Activated CD4-positive, alpha-beta memory T cell treated with anti-CD3 and anti-CD28 coated beads for 36 hours (primary cell): ENCODE measurements at places on chromosomes 12 and 14. TPM values are rescaled to one million over a fixed set of nuclear protein-coding genes. Genes with fewer than 3 reads are reported as not detected.

GRCh38 chr12:12641650-12642049 is 30.0 kb downstream of the CREBL2 start:
- no peak overlapping the region for H3K27ac ChIP-seq
- H3K4me1 ChIP-seq, result peaks cover 22% of the 10 kb centered on the region
- no peak for DNase-seq
- peaks cover 58% of the 10 kb centered on the region for H3K36me3 ChIP-seq
- H3K27me3 ChIP-seq, result no peaks in the 10 kb centered on the region

DNA sequence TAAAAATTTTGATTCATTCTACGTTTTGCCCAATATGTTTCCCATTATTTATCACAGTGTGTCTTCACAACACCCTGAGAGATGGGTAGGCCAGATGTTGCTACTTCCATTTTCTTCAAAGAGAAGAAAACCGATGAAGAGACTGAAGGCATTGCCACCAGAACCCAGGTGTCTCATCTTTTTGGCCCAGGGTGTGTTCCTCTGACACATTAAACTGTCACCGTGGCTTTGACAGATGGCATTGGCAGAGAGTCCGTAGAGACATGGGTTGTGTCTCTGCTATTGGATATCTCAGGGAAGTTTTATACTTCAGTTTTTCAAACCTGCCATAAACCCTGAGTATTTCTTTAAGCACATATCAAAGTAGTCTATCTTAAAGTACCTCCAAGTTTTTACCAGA is 11.3 kb upstream of the NUDT4 start:
- peaks cover 8% of the 10 kb centered on the region for H3K4me1 ChIP-seq
- no peaks in the 10 kb centered on the region for H3K27me3 ChIP-seq
- H3K27ac ChIP-seq, result no peak overlapping the region
- no peak overlapping the region for H3K4me3 ChIP-seq
- DNase-seq, result no peak

DNA sequence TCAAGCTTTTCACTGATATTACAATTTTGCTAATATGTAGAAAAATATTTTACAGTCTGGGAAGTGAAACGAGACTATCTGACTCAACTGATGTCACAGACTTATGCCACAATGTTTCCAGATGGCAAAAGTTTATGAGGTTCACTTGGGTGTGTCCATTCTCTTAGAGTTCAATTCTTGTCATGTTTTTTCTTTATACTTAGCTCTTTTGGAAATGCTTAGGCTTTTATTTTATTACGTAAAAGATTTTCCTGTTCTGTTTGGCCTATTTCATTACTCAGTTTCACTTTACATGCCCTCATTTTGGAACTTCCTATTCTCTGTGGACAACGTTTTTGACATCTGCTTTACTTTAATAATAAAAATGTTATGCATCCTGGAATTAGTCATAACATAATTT is 2.1 kb upstream of the PDZRN4 start:
- DNase-seq, result no peak
- peaks cover 1% of the 10 kb centered on the region for H3K36me3 ChIP-seq
- peaks cover 32% of the 10 kb centered on the region for H3K27me3 ChIP-seq
- H3K4me3 ChIP-seq, result no peak overlapping the region

DNA sequence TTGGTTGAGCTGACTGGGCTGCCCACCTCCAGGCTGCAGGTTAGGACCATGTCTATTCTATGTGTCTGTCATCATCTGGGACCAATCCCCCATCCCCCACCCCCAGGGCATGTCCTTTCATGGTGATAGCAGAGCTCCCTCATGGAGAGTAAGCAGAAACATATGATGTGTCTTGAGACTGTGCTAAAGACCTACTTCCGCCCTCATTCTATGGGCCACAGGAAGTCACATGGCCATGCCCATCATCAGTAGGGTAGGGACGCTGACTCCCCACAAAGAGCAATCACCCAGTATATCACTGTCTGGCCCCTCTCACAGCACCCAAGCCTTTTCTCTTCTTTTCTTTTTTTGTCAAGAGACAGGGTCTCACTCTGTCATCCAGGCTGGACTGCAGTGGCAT is 99.7 kb downstream of the CMKLR1 start:
- H3K4me3 ChIP-seq, result no peak overlapping the region
- H3K27me3 ChIP-seq, result peaks cover 14% of the 10 kb centered on the region
- H3K27ac ChIP-seq, result no peak overlapping the region
- H3K36me3 ChIP-seq, result no peaks in the 10 kb centered on the region
- H3K4me1 ChIP-seq, result no peaks in the 10 kb centered on the region
- no peak for DNase-seq

DNA sequence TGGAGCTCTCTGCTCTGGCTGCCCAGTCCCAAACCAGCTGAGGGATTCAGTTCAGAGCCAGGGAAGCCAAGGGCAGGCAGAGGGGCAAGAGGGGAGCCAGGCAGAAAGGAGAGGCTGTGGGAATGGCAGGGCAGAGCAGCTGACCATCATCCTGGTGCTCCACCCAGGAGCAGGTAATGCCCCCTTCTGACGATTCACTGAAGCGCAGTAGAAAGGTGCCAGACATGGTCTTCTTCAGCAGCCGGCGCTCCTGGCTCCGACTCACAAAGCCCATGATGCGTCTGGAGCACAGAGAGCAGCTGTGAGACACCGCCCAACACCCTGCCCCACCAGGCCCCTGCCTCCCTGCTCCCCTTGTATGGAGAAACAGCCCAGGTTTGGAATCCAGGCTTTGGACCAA is 8.0 kb downstream of the IL23A start:
- no peak overlapping the region for H3K27ac ChIP-seq
- no peaks in the 10 kb centered on the region for H3K27me3 ChIP-seq
- no peaks in the 10 kb centered on the region for H3K4me1 ChIP-seq
- DNase-seq, result peak; percentile 46
- H3K4me3 ChIP-seq, result no peak overlapping the region

- H3K27ac ChIP-seq, result no peak overlapping the region
- peaks cover 6% of the 10 kb centered on the region for H3K27me3 ChIP-seq
- H3K36me3 ChIP-seq, result no peaks in the 10 kb centered on the region
- H3K4me1 ChIP-seq, result no peaks in the 10 kb centered on the region
- H3K4me3 ChIP-seq, result no peak overlapping the region
These were observed 45.6 kb downstream of the MSRB3 start for GRCh38 chr12:65324056-65324455.

DNA sequence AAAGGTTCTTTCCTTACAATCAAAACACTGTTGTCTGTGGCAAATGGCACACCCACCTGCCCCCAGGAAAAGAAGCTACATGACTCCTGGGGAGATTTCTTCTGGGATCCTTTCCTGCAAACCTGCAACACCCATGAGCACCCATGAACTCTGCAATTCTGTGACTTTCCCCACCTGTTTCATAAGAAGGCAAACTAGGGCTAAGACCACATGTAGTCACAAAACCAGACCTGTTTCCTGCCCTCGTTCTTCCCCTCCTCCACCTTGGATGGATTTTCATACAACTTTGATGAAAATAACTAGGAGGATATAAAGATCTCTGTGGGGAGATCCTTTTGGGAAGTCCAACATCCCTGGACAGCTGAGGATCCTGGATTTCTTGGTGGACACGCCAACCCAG is 1084.7 kb downstream of the BCL11B start:
- no peaks in the 10 kb centered on the region for H3K27me3 ChIP-seq
- peak overlapping the region; percentile 35 for H3K4me3 ChIP-seq
- DNase-seq, result peak; percentile 44
- H3K27ac ChIP-seq, result peak overlapping the region; percentile 100
- H3K36me3 ChIP-seq, result peaks cover 4% of the 10 kb centered on the region

DNA sequence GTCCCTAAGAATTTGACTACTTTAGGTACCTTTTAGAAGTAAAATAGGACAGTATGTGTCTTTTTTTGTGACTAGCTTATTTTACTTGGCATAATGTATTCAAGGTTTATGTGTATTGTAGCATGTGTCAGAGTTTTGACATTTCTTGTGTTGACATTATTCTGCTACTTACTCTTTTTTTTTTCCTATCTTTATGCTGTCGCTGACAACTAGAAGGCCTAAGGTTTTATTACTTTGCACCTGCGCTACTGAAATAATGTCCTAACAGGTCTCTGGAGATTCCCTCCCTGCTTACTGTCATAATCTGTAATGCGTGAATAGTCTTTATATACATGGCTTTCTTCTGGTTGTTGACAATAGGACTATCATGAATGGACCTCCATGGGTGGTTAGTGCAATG is 43.0 kb downstream of the PDE3A start:
- H3K4me1 ChIP-seq, result no peaks in the 10 kb centered on the region
- H3K27me3 ChIP-seq, result peaks cover 3% of the 10 kb centered on the region
- no peak for DNase-seq
- no peak overlapping the region for H3K4me3 ChIP-seq
- no peaks in the 10 kb centered on the region for H3K36me3 ChIP-seq
- H3K27ac ChIP-seq, result no peak overlapping the region

- H3K27ac ChIP-seq, result no peak overlapping the region
- no peak for DNase-seq
- no peak overlapping the region for H3K4me3 ChIP-seq
- no peaks in the 10 kb centered on the region for H3K36me3 ChIP-seq
These were observed 7.4 kb downstream of the FOXN4 start for GRCh38 chr12:109301643-109302168.

DNA sequence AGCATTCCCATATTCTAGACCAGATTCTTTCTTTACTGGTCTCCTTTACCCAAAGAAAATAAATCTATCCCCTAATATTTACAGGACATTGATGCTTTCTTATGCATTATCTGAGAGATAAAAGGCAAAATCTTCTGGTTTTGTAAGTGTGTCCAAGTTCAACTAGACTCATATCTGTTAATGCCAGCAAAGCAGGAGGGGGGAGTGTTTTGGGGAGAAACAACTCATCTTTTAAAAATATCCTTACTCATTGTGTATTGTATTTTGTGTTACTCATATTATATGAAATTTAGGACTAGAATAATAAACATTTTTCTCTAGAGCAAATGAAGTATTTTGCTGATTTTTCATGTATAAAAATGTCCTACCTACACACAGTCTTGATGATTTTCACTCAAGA is 54.8 kb downstream of the SAMD4A start:
- H3K27me3 ChIP-seq, result no peaks in the 10 kb centered on the region
- H3K27ac ChIP-seq, result no peak overlapping the region
- peaks cover 33% of the 10 kb centered on the region for H3K4me1 ChIP-seq
- H3K4me3 ChIP-seq, result no peak overlapping the region

GRCh38 chr12:106766393-106766826 is 8.1 kb upstream of the RIC8B start:
- no peak overlapping the region for H3K4me3 ChIP-seq
- no peaks in the 10 kb centered on the region for H3K27me3 ChIP-seq
- no peaks in the 10 kb centered on the region for H3K36me3 ChIP-seq
- DNase-seq, result no peak
- peak overlapping the region; percentile 33 for H3K27ac ChIP-seq

DNA sequence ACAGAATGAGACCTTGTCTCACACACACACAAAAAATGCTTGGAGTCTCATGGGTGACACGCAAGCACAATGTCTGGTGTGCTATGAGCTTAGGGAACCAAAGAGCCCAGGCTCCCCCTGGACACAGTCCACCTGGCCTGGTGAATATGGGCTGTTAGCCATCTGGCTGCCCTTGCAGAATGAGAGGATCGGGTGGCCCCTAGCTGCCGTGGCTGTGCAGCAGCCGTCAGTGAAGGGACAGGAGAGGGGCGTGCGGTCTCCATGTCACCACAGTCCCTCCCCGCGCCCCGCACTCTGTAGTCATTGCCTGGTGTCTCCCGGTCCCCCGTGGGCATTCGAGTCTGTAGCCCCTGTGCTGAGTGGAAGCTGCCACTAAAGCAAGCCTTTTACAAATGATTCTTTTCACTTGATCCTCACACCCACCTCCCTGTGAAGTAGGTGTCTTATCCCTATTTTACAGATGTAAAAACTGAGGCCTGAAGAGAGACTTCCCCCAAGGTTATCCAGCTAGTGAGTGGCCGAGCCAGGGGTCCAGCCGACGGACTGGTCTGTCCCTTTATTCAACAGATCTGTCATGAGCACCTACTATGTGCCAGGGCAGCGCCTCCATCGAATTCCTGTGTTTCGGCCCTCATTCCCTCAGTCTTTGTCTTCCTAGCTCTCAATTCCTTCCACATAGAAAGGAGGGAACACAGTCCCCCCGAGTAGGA is 18.8 kb downstream of the MVK start:
- H3K36me3 ChIP-seq, result peaks cover 18% of the 10 kb centered on the region
- H3K4me3 ChIP-seq, result no peak overlapping the region
- no peaks in the 10 kb centered on the region for H3K27me3 ChIP-seq

DNA sequence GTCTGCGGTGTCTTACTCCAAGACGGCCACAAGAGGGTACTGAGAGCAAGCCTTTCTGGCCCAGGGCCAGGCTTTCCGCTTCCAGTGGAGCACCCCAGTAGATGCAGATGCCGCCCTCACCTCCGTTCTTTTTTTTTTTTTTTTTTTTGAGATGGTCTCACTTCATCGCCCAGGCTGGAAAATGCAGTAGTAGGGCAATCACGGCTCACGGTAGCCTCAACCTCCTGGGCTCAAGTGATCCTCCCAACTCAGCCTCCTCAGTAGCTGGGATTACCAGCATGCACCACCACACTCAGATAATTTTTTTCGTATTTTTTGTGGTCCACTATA is 5.6 kb upstream of the LBHD2 start:
- H3K27me3 ChIP-seq, result peaks cover 4% of the 10 kb centered on the region
- peak; percentile 83 for DNase-seq
- no peak overlapping the region for H3K4me3 ChIP-seq
- no peaks in the 10 kb centered on the region for H3K4me1 ChIP-seq
- no peak overlapping the region for H3K27ac ChIP-seq

DNA sequence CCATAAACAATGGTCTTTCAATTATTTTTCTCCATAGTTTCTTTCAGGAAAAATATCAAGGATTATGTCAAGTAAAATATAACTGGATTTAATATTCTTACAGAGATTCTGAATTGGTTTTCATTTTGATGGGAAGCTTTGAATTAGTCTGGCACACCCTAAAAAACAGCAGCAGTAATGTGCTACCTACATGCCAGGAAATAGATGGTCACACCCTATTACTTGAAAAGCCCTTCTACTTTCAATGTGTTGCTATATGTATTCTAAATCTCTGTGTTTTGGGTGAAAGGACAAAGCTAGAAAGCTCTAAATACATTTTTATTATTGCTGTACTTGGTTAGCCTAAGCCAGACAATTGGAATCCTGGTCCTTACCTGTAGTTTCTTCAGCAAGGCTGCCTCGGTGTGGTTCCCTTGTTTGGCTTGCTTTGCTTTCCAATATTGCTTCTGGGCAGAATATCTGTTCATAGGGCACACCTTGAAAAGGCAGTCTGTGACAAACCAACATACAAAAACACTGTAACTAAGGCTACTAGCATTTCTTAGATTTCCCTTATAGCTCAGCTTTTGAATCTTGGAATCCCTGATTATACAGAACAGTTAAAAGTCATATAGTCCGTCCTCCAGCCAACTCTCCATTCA is 107.6 kb downstream of the ITPR2 start:
- no peak overlapping the region for H3K4me3 ChIP-seq
- no peak for DNase-seq
- no peaks in the 10 kb centered on the region for H3K27me3 ChIP-seq
- H3K36me3 ChIP-seq, result peaks cover 11% of the 10 kb centered on the region
- H3K27ac ChIP-seq, result no peak overlapping the region
- peaks cover 30% of the 10 kb centered on the region for H3K4me1 ChIP-seq

GRCh38 chr14:50773632-50774541 is 57.1 kb downstream of the NIN start:
- peaks cover 16% of the 10 kb centered on the region for H3K4me1 ChIP-seq
- no peaks in the 10 kb centered on the region for H3K27me3 ChIP-seq
- no peak overlapping the region for H3K27ac ChIP-seq
- DNase-seq, result peak; percentile 56

- H3K27me3 ChIP-seq, result no peaks in the 10 kb centered on the region
- peaks cover 5% of the 10 kb centered on the region for H3K4me1 ChIP-seq
- no peak overlapping the region for H3K4me3 ChIP-seq
- no peak for DNase-seq
These were observed 4.4 kb upstream of the OR6J1 start for GRCh38 chr14:22648506-22648905.

GRCh38 chr14:77144412-77145115 is 3.0 kb upstream of the ZDHHC22 start:
- peaks cover 55% of the 10 kb centered on the region for H3K27me3 ChIP-seq
- H3K4me1 ChIP-seq, result peaks cover 16% of the 10 kb centered on the region
- H3K36me3 ChIP-seq, result no peaks in the 10 kb centered on the region
- no peak overlapping the region for H3K4me3 ChIP-seq

MIP gene
- total RNA-seq, result not detected

OVCH1 gene
- not detected for total RNA-seq

FAM161B gene
- total RNA-seq, result 1.4 TPM

IL31 gene
- total RNA-seq, result 3.8 TPM
